ENCODE measurements at places on chromosomes 3 and 15. TPM values are rescaled to one million over a fixed set of nuclear protein-coding genes. Genes with fewer than 3 reads are reported as not detected.

- H3K27me3 ChIP-seq, result no peaks in the 10 kb centered on the region
- H3K27ac ChIP-seq, result no peak overlapping the region
- DNase-seq, result no peak
- no peak overlapping the region for H3K4me3 ChIP-seq
Observed at GRCh38 chr3:14234251-14235002, 55.8 kb downstream of the LSM3 start.

GABRB3 gene
- not detected for polyA plus RNA-seq

CIB2 gene
- 0.51 TPM for polyA plus RNA-seq

LCTL gene
- polyA plus RNA-seq, result not detected

DNA sequence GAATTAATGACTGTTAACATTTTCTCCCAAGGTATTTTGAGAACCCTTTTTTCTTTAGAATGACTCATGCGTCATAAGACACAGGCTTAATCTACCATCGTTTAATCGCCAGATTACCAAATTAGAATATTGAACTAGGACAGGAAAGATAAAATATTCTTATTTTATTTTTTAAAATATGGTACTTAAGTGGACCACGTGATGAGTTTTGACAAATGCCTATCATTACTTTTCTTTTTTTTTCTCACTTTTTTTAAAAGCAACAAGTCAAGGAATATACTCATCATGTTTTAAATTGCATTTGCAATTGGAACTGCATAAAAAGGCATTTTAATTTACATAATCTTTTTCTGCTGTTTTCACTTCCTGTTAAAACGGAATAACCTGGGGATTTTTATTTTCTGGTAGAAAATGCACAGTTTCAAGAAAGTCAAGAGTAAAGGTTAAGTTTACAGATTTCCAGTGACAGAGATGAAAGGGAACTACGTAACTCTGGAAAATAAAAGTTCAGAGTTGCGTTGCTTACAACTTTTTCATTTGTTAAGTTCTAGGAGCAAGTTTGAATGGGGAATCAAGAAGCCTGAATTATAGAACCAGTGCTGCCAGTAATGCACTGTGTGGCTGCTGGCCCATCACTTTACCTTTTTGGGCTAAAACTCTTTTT, 23.6 kb downstream of the SIAH2 start:
- H3K36me3 ChIP-seq, result peaks cover 18% of the 10 kb centered on the region
- H3K27me3 ChIP-seq, result no peaks in the 10 kb centered on the region
- H3K27ac ChIP-seq, result no peak overlapping the region
- no peak overlapping the region for H3K4me3 ChIP-seq
- H3K4me1 ChIP-seq, result peaks cover 27% of the 10 kb centered on the region

DNA sequence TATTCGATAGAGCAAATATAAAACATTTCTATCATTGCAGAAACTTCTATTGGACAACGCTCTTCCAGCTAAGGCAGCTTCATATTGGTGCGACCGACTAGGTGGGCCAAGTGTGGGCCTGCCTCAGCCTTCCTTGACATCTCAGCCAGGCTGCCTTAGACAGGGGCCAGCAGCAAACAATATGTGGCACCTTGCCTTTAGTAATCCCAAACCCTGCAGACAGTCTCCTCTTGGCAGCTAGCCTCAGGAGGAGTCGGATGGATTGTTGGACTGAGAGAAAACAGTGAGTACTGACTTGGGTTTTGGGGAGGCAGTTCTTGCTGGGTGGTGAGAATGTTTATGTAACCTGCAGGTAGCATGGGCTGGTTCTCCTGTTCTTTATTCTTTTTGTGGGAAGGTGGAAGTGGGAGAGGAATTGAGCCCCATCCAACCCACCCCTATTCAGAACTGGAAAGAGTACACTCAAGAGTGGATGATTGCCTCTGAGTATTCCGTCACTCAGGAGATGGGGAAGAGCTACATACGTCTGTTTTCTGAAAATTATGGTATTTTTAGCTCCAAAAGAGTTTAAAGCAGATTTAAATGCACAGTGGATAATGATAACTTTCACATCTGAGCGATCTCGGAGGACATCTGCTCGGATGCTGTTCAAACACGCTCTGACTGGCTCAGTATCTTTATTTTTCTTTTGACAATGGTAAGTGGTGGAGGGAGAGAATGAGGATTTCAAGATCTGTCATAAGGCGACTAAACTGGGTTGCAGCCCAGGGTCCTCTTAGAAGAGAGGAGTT, 47.2 kb downstream of the GPD1L start:
- H3K36me3 ChIP-seq, result peaks cover 60% of the 10 kb centered on the region
- no peak for DNase-seq
- no peaks in the 10 kb centered on the region for H3K27me3 ChIP-seq

DNA sequence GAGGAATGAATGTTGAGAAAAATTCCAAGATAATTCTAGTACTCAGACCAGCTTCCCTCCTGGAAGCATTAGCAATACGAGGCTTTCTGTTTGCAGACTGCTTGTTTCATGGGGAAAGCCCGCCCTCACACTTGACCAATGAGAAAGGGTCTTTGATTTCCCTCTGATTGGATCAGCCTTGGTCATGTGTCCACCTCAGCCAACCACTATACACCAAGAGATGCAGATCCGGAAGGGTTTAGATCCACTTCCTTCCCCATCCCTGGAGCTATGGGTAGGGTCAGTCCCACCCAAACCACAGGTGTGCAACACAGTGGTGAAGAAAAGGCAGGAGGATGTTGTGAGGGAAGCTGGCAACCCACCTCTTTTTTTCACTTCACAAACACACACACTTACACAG, 154.7 kb downstream of the SV2B start:
- no peaks in the 10 kb centered on the region for H3K27me3 ChIP-seq
- H3K4me1 ChIP-seq, result peaks cover 75% of the 10 kb centered on the region
- no peak overlapping the region for H3K4me3 ChIP-seq
- no peaks in the 10 kb centered on the region for H3K36me3 ChIP-seq
- H3K27ac ChIP-seq, result no peak overlapping the region

GRCh38 chr3:189967254-189967865, 153.3 kb downstream of the P3H2 start:
- peak; percentile 26 for DNase-seq
- no peaks in the 10 kb centered on the region for H3K4me1 ChIP-seq
- H3K4me3 ChIP-seq, result no peak overlapping the region
- H3K27ac ChIP-seq, result no peak overlapping the region
- H3K27me3 ChIP-seq, result no peaks in the 10 kb centered on the region
- no peaks in the 10 kb centered on the region for H3K36me3 ChIP-seq

UBE2E2 gene
- 25.8 TPM for polyA plus RNA-seq

- no peak for DNase-seq
- H3K4me3 ChIP-seq, result no peak overlapping the region
- no peaks in the 10 kb centered on the region for H3K36me3 ChIP-seq
Observed at GRCh38 chr15:57545995-57546394, 45.7 kb upstream of the MYZAP start.

DNA sequence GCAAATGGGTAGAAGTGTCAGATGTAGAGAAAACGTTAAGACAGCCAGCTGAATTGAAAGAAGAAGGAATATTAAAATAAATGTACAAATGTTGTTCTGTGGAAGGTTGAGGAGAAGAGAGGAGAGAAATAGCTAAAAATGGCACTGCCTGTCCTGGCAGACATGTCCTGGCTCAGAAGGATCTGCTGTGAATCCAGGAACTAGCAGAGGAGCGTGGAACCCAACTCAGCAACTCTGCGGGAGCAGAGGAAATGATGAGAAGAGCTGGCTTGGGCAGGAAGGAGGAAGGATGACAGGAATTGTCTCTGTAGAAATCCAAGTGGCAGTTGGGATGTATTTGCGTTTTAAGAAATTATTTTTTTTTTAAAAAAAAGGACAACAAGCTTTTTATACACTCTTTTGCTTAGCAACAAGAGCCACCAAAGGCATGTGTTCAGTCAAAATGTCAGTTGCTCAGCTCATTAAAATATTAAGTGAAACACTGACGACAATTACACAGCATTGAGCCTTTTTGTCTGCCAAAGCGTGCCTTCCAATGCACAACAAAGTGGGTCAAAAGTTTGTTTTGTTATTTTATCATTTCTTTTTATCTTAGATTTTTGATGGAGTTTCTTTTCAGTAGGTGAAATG, 16.1 kb downstream of the NANOGP8 start:
- no peak for DNase-seq
- peaks cover 58% of the 10 kb centered on the region for H3K4me1 ChIP-seq
- no peaks in the 10 kb centered on the region for H3K27me3 ChIP-seq
- H3K4me3 ChIP-seq, result no peak overlapping the region

VWA5B2 gene
- polyA plus RNA-seq, result not detected

GRCh38 chr15:48017747-48018146, 103.0 kb upstream of the SLC24A5 start:
- no peak overlapping the region for H3K4me3 ChIP-seq
- no peak for DNase-seq
- no peaks in the 10 kb centered on the region for H3K36me3 ChIP-seq

DNA sequence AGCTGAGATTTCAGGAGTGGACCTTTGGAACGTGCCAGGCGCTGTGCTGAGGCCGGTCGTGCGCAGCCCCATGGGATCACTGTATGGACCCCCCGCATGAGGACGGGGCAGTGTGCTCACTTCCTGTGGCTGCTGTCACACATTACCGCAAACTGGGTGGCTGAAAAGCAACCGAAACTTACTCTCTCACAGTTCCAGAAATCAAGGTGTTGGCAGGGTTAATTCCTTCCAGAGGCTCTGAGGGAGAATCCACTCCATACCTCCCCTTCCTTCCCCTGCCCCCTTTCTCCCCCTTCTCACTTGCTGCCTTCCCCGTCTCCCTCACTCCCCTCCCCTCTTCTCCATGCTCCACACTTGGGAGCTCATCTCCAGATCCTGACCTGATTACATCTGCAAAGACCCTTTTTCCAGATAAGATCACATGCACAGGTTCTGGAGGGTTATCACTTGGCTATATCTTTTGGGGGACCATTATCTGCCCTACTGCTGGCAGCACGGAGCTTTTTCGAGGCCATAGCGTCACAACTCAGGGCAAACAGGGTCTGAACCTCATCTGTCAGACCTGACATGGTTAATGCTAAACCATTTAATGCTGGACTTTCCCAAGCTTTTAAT, 41.2 kb downstream of the KLF13 start:
- H3K36me3 ChIP-seq, result peaks cover 15% of the 10 kb centered on the region
- DNase-seq, result no peak
- H3K4me1 ChIP-seq, result peaks cover 52% of the 10 kb centered on the region
- no peak overlapping the region for H3K4me3 ChIP-seq
- peak overlapping the region; percentile 54 for H3K27ac ChIP-seq

GPR27 gene
- polyA plus RNA-seq, result 5.7 TPM

DNA sequence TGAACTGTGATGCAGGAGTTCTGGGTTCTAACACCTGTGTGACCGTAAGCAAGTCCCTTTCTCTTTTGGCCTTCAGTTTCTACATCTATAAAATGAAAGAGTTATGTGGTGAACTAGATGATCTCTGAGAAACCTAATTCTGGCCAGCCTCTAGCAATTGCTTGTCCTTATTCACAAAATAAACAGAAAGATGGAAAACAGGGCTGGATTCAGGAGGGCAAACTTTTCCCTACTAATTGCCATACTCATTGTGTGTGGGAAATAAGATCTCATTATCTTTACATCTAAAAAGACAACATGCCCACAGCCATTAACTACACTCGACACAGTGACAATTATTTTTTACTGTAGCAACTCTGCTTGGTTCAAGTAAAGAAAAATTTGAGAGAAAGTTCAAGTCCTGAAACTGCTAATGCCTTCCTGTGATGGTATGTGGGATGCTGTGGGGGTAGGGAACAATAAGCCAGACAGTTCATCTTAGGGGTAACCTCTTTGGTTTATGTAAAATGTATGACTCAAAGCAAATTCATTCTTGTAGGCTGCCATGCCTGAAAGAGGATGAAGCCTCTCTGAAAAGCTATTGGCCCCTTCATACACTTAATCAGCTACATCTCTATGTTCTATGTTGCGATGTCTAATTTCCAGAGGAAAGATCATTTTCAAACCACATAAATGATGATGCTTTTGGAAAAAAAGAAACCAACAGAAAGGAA, 177.6 kb upstream of the BCL6 start:
- H3K36me3 ChIP-seq, result no peaks in the 10 kb centered on the region
- H3K4me1 ChIP-seq, result peaks cover 39% of the 10 kb centered on the region
- no peaks in the 10 kb centered on the region for H3K27me3 ChIP-seq
- H3K27ac ChIP-seq, result no peak overlapping the region

DNA sequence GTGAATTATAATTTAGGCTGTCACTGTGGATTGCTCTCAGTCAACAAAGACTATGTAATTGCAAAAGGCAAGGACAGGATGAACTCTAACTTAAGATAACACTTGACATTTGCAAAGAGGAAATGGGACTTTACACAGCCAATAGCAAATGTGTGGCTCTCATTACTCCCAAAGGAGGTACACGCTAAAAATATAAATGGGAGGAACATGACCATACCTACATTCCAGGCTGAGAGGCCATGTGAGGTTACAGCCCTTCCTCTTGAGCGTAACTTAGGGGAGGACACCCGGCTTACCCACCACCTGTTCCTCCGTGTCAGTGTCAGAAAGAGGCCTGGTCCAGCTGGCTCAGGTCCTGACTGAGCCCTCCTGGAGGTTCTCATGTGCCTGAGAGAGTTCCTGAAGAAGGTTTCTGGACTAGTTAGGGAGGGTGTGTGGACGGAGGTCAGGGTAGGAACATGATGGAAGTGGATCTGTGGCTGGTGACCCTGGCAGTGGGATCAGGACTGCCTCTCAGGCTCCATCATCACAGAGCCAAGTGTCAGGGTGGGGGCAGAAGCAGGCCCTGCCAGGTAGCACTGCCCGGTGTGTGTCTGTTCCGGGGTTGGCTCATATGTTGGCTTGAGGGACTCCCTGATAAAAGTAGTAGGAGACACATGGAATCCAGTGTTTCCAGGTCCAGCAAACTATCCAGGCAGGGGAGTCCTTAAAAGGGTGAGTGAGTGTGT, 7.9 kb downstream of the POPDC2 start:
- H3K4me3 ChIP-seq, result no peak overlapping the region
- no peak for DNase-seq
- H3K27ac ChIP-seq, result no peak overlapping the region
- H3K27me3 ChIP-seq, result no peaks in the 10 kb centered on the region

GRCh38 chr15:95814908-95815307, 515.6 kb upstream of the NR2F2 start:
- no peak overlapping the region for H3K4me3 ChIP-seq
- no peaks in the 10 kb centered on the region for H3K27me3 ChIP-seq
- no peak for DNase-seq
- H3K36me3 ChIP-seq, result no peaks in the 10 kb centered on the region

GRCh38 chr15:32135335-32135734, 105.0 kb downstream of the CHRNA7 start:
- no peaks in the 10 kb centered on the region for H3K27me3 ChIP-seq
- no peak for DNase-seq
- no peak overlapping the region for H3K27ac ChIP-seq
- H3K4me3 ChIP-seq, result no peak overlapping the region

GRCh38 chr3:45932112-45932511, 11.2 kb upstream of the CXCR6 start:
- H3K27me3 ChIP-seq, result no peaks in the 10 kb centered on the region
- no peak overlapping the region for H3K4me3 ChIP-seq
- peaks cover 15% of the 10 kb centered on the region for H3K4me1 ChIP-seq
- DNase-seq, result peak; percentile 89
- H3K36me3 ChIP-seq, result peaks cover 78% of the 10 kb centered on the region

DNA sequence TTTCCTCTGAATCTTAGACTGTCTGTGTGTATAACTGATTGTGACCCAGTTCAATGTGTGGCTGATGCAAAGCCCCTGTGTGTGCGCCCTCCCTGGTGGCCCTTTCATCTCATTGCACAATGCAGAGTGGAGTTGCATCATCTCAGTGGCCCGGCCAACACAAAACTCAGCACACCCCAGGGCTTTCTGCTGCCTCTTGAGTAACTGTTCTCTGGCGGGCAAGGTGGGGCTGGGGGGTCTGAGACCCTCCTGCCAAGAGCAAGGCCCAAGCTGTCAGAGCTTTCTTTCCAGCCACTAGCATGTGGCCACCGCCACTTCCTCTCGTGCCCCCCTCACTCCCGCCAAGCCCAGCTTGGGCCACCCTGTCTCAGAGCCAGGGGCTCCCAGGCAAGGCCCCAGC, 80.7 kb upstream of the ALDH1L1 start:
- no peaks in the 10 kb centered on the region for H3K36me3 ChIP-seq
- H3K4me3 ChIP-seq, result no peak overlapping the region
- H3K27ac ChIP-seq, result peak overlapping the region; percentile 70
- DNase-seq, result peak; percentile 43
- H3K27me3 ChIP-seq, result no peaks in the 10 kb centered on the region
- H3K4me1 ChIP-seq, result peaks cover 32% of the 10 kb centered on the region

FOXP1 gene
- 27.8 TPM for polyA plus RNA-seq
